Right renal cortex interstitium (tissue), 3 donors: ENCODE measurements at places on chromosomes 16 and 17. TPM values are rescaled to one million over a fixed set of nuclear protein-coding genes. Genes with fewer than 3 reads are reported as not detected.

The HOXB6 gene
- polyA plus RNA-seq, result 81.4 TPM

The LAT gene
- polyA plus RNA-seq, result 4.6 TPM

The CHAD gene
- 2.3 TPM for polyA plus RNA-seq

The TP53TG3C gene
- polyA plus RNA-seq, result not detected
